ENCODE measurements at places on chromosomes 1 and 21. TPM values are rescaled to one million over a fixed set of nuclear protein-coding genes. Genes with fewer than 3 reads are reported as not detected.

ACTL8 gene
- total RNA-seq, result not detected

KLHL17 gene
- 23.8 TPM for total RNA-seq

CD1E gene
- not detected for total RNA-seq

FAM177B gene
- not detected for total RNA-seq

MCOLN2 gene
- total RNA-seq, result 42.7 TPM
